ENCODE measurements at places on chromosomes 2 and 18. TPM values are rescaled to one million over a fixed set of nuclear protein-coding genes. Genes with fewer than 3 reads are reported as not detected.

The KLHL41 gene
- not detected for total RNA-seq

The TRABD2A gene
- total RNA-seq: 0.88 TPM

The SLC14A1 gene
- not detected for total RNA-seq

The MRPL44 gene
- total RNA-seq: 66.4 TPM

The SLC5A7 gene
- total RNA-seq: not detected

The PXDN gene
- total RNA-seq: 92.2 TPM

The CABYR gene
- total RNA-seq: 32.4 TPM

The GALNT14 gene
- total RNA-seq: 3.1 TPM

DNA sequence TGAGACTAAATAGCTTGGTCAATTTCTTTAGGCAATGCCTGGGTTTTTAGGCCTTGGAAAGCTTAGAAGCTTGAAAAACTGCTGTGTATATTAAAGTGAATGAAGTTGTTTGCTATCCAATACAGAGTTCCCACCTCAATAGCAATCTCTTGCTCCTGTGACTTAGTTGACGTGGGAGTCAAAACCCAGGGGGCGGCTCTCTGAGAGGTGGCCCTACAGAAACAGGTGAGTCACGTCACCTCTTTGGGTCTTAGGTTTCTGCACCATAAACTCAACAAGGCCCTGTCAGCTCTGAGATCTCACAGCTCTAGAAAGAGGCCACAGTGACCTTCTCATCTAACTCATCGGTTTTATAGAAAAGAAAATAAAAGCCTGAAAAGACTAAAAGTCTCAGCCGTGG, 79.6 kb downstream of the ADD2 start:
- no peaks in the 10 kb centered on the region for H3K36me3 ChIP-seq
- no peak for DNase-seq
- H3K4me1 ChIP-seq: no peaks in the 10 kb centered on the region
- H3K4me3 ChIP-seq: no peak overlapping the region
- H3K27me3 ChIP-seq: peaks cover 29% of the 10 kb centered on the region

DNA sequence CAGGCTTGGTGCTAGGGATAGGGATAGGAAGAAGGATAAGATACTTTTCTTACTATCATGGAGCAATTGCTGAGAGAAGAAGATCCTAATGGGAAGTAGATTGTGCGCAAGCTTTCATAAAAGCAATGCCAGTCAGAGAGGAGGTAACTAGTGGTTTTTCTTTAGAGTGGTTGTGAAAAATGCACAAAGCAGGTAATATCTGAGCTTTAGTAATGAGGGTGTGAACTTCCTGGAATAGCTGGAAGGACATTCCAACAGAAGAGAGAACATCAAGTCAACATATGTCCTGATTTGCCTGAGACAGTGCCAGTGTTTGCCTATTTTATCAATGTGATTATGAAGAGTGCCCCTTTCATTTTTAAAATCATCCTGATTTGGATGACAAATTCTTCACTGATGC, 34.1 kb downstream of the CCBE1 start:
- H3K27me3 ChIP-seq: no peaks in the 10 kb centered on the region
- peak overlapping the region; percentile 92 for H3K27ac ChIP-seq
- no peak overlapping the region for H3K4me3 ChIP-seq
- H3K36me3 ChIP-seq: no peaks in the 10 kb centered on the region
- peaks cover 49% of the 10 kb centered on the region for H3K4me1 ChIP-seq

DNA sequence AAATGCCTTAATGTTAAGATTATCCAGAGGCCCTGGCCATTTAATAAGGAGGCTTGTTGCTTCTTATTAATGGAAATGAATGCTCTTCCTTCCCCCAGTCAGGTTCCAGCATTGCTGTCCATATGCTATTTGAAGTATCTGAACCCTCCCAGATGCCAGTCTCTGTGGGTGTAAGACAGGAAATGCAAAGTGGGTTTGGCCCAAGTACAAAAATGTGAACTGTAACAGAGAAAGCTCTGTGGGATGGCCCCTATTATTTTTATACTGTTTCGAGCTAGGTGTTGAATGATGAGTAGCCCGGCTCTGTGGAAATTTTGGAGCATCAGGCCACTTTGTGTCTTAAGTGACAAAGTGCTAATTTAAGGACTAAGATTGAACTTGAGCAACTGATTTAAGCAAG, 141.0 kb downstream of the UXS1 start:
- no peaks in the 10 kb centered on the region for H3K4me1 ChIP-seq
- H3K27ac ChIP-seq: no peak overlapping the region
- no peak for DNase-seq
- peaks cover 32% of the 10 kb centered on the region for H3K27me3 ChIP-seq
- no peak overlapping the region for H3K4me3 ChIP-seq

- H3K27me3 ChIP-seq: no peaks in the 10 kb centered on the region
- DNase-seq: no peak
- no peaks in the 10 kb centered on the region for H3K4me1 ChIP-seq
- no peak overlapping the region for H3K4me3 ChIP-seq
Observed at GRCh38 chr2:213022987-213023386, 128.4 kb downstream of the IKZF2 start.

DNA sequence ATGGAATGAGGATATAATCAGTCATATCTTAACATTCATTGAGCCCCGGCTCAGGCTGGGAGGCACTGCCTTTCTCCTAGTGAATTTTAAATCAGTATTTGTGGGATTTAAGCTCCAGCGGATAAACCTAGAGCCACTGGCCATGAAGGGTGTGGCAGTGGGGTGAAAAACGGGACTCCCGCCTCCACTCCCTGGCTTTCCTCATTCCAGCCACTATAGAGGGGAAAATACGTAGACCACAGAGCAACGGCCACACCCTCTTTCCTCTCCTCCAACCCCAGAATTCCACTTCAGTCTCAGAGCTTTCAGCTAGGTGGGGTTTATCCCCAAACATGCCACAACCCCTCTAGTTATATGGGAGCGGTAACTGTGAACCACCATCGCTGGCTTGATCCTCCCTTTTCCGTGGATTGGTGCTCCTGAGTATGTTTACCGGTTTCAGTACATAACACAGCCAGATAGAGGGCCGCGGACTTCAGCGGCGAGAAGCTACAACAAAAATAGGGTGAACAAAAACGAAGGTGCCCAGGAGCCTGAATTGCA, 70.6 kb upstream of the ITGB6 start:
- peak overlapping the region; percentile 86 for H3K27ac ChIP-seq
- H3K36me3 ChIP-seq: peaks cover 6% of the 10 kb centered on the region
- no peaks in the 10 kb centered on the region for H3K27me3 ChIP-seq
- H3K4me1 ChIP-seq: peaks cover 26% of the 10 kb centered on the region
- H3K4me3 ChIP-seq: peak overlapping the region; percentile 52

DNA sequence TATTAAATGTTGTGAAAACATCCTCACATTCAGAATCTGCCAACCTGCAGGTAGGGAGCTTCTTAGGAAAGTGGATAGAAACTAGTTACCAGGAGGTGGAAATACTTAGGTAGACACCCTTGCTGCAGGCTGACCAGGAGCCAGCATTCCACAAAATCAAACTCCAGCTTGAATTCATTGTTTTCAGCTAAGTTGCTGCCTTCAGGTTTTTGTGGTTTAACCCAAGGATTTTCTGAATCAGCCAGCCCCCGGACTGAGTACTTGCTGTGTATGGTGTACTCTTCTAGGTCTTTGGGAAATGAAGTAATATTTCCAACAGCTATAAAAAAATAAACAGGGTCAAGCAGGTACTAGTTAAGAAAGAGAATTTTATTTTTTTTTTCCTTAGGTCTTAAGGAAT, 192.1 kb upstream of the CHST9 start:
- H3K36me3 ChIP-seq: no peaks in the 10 kb centered on the region
- H3K4me1 ChIP-seq: peaks cover 19% of the 10 kb centered on the region
- DNase-seq: peak; percentile 38
- H3K27ac ChIP-seq: peak overlapping the region; percentile 75
- H3K4me3 ChIP-seq: no peak overlapping the region
- no peaks in the 10 kb centered on the region for H3K27me3 ChIP-seq

- H3K27ac ChIP-seq: no peak overlapping the region
- no peak overlapping the region for H3K4me3 ChIP-seq
- H3K27me3 ChIP-seq: no peaks in the 10 kb centered on the region
- DNase-seq: no peak
Observed at GRCh38 chr2:30336978-30337841, 105.9 kb downstream of the LBH start.
